ENCODE measurements at places on chromosomes 13 and 19. TPM values are rescaled to one million over a fixed set of nuclear protein-coding genes. Genes with fewer than 3 reads are reported as not detected.

Gene GPR183
- polyA plus RNA-seq: not detected

Gene CGB8
- polyA plus RNA-seq: not detected

Gene MUC16
- not detected for polyA plus RNA-seq

Gene ANGPTL8
- not detected for polyA plus RNA-seq

Gene CALM3
- polyA plus RNA-seq: 630 TPM

Gene ADM5
- 7.2 TPM for polyA plus RNA-seq

Gene KLK6
- polyA plus RNA-seq: not detected

Data from neural cell (in vitro differentiated cells).